ENCODE measurements at places on chromosomes 16 and 17.

- no peak for DNase-seq
Observed at GRCh38 chr16:13529193-13529982, 390.6 kb upstream of the ERCC4 start.

DNA sequence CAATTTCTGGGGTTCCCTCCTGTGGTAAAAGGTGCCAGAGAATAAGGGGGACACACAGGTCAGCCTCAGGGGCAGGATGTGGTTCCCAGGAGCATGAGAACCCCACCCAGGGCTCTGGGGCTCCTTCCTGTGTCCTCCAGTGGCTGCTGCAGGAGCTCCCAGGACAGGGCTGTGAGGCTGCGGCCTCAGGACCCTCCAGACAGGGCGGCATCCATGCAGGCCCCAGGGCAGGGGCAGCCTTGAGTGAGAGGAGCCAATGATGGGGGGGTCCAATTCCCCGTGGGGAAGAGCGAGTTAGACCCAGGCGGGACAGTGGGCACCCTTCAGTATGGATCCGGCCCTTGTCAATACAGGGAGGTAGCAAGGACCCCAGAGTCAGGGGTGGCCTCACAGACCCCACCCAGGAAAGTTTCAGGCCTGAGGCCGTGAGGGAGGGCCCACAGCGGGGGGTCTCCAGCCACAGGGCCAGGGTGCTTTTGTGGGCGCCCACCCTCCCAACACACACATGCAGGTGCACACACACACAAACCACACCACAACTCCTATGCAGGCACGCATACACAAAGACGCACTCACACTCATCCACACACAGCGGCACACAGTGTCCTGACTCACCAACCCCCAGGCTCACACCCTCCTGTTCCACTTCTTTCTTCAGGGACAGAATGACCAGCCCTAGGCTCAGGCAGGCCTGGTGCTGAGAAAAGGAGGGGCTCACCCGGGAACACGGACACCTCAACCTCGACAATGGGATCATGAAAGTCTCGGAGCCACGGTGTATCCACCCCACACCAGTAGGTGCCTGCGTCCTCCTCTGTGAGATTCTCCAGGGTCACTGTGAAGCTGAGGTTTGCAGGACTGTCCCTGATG lies 1.8 kb downstream of the CD300C start:
- no peak for DNase-seq

DNA sequence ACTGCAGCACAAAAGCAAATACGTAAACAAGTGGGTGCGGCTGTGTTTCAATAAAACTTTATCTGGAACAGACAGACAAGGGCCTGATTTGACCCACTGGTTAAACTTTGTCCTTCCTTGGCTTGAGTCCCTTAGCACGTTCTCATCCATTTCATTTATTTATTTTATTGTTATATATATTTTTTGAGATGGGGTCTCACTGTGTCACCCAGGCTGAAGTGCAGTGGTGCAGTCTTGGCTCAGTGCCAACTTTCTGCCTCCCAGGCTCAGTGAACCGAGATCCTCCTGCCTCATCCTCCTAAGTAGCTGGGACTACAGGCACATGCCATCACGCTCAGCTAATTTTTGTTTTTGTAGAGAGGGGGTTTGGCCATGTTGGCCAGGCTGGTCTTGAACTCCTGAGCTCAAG lies 64.3 kb downstream of the MYH11 start:
- no peak for DNase-seq

GRCh38 chr17:45750779-45751440 lies 33.2 kb upstream of the CRHR1 start:
- DNase-seq = no peak

DNA sequence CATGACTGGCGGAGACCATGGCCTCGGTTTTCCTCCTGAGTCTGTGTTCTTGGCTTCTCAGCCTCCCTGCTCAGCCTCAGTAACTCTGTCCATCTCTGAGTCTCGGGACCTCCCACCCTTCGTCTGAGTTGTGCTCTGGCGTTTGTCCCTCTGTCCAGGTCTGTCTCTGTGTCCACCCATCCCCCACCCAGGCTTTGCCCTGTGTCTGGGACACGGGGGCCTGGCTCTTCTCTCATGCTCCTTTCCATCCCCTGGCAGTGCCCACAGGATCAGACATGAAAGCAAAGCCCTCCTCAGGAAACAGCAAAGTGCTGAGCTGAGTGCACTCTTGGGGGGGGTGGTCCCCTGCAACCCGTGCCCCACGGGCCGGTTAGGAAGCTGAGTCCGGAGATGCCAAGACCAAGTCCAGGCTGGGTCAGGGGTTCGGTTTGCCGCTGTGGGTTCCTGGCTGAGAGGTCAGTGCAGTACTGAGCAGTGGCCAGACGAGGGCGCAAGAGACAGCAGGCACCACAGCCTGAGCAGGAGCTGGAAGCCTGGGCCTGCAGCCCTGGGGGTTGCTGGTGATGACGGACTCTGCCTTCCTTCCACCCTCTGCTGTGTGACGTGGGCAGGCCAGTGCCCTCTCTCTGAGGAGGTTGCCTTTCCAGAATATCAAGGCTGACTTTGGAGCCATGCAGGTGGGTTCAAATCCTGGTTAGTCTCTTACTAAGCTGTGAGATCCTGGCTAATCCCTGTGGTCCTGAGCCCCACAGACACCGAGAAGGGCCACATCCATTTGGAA lies 2.5 kb downstream of the P2RX1 start:
- peak; percentile 89 for DNase-seq

GRCh38 chr16:87656328-87656727 lies 54.0 kb downstream of the JPH3 start:
- DNase-seq = no peak

- DNase-seq = no peak
Observed at GRCh38 chr16:8594149-8594666, 3.9 kb upstream of the TMEM114 start.

GRCh38 chr16:5216441-5217080 lies 119.0 kb upstream of the EEF2KMT start:
- no peak for DNase-seq

DNA sequence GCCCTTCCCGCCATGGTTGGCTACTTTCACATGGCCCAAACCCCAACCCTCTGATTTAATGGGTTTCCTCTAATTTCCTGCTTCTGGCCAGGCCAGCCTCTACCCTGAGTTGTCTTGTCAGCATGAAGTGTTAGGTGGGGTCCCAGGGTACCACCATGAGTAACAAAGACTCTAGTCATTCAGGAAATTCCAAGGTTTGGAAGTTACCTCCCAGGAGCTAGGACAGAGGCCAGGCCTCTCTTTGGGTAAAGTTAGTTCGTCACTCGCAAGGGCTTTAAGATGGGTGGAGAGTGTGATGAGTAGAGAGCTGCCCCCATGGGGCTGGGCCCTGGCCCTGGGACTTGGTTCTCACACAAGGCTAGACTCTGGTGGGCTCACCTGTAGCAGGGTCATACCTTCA lies 54.6 kb downstream of the PLD6 start:
- DNase-seq = no peak

DNA sequence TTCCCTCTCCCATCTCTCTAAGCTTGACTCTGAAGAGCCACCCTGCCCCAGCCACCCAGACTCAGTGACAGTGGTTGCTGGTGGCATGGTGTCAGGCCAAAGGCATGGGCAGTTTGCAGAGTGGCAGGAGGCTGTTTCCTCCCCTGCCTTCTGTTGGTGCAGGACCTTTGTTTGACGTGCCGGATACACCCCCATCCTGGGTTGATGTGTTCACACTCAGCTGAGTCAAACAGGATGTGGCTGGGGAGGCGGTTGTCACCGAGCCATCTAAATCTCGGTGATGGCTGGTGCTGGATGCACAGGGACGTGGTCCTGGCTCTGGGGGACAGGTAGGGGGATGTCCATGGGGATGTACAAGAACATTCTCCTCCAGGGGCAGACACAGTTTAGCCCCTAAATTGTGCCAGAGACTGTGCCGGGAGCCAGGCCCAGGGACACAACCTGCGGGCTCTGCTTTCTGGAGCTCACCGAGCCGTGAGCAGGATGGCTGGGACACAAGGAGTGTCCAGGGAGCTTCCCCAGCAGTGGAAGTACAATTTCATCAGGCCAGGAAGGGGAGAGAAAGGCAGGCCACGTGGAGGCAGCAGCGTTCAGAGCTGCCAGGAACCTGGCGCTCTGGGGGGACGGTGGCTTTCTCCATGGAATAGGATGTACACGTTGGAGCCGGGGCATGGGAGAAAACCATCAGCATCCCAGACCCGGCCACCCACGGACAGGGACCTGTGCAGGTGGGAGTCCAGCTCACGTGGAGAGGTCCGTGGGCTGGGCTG lies 264.2 kb downstream of the SEC14L1 start:
- DNase-seq = peak; percentile 89

DNA sequence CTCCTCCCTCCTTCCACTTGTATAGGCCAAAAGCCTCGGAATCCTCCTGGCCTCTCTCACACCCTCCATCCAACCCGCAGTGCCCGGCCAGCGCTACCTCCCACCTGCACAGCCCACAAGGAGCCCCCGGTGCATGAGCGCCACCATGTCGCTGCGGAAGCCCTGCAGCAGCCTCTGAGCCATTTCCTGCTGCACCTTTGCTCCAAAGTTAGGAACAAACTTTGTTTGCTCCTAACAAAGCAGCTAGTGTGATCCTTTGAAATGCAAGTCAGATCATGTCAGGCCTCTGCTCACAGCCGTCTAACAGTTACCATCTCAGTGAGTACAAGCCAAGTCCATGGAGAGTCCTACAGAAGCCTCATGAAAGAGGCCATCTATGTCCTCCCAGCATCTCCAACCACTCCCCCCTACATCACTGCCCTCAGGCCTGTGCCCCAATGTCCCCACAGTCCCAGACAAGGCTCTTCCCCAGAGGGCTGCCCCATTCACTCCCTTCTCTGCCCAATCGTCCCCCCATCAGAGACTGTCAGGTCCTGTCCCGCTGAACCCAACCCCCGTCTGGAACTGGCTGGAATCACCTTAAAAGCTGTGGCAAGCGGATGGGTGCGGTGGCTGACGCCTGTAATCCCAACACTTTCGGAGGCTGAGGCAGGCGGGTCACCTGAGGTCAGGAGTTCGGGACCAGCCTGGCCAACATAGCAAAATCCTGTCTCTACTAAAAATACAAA lies 7.5 kb downstream of the DCAKD start:
- no peak for DNase-seq

DNA sequence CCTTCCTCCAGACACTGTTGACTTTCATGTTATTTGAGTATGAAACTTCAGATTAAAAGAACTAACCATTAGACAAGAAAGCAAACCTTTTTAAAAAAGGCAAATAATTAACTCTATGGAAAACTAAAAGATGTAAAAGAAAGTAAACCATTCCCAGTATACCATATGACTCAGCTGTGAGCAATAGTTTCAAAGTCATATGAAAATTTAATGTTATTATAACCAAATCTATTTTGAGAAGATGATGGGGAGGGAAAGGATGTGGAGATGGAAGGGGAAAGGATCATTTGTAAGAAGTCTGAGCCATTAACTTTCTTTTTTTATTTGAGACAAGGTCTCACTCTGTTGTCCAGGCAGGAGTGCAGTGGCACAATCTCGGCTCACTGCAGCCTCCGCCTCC lies 131.8 kb downstream of the IRX5 start:
- DNase-seq = no peak

DNA sequence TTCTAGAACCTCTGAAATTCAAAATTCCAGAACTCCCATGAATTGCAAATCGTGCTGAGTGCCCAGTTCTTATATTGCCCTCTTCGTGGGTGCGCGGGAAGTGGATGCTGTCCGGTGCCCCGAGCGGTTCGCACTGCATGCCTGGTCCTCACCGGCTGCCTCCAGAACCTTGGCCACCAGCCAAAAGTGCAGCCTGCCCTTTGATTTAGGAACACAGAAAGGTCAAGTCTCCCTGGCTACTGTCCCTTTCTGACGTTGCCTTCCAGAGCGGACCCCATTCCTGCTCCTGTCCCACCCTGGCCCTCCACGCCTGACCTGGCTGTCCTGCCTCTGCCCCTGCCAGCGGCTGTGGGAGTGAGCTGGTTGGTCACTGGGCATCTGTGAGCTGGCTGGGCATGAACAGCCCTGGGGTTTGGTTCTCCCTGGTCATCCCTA lies 9.7 kb downstream of the NEUROD2 start:
- peak; percentile 25 for DNase-seq

GRCh38 chr17:33457477-33457876 lies 164.4 kb upstream of the ASIC2 start:
- no peak for DNase-seq

GRCh38 chr16:85137323-85138072 lies 25.2 kb upstream of the CIBAR2 start:
- DNase-seq = no peak

DNA sequence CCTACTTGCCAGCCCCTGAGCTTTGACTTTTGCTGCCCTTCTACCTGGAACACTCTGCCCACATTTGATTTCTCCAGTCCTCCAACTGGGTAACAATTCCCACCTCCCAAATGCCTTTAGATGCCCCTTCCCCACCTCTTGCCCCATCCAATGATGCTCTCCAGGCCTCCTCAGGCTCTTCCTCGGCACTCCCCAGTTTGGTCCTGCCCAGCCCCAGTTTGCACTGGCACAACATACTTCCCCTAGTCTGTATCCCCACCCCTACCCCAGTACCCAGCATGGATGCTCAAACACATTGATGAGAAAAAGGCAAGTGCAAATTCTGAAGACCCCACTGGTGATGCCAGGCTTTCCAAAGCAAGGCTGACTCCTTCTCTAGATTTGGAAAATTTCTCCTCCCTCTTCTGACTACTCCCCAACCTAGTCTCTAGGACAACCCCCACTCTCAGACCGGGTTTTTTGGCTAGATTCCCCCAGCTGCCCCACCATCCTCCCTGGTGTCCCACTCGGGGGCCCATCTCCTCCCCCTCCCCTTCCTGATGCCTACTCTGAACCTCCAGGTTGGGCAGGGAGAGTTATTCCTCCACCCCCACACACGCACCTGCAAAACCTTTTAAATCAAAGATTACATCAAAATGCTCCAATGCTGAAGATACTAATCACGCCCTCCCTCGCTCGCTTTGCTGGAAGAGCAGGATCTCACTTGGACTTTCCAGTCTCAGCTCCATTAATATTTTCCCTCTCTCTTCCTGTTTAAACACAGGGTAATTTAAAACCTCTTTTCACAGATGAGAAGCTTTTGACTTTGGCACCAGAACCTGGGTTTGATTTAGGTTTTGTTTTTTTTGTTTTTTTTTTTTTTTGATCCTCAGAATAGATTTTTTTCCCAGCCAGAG lies 94.9 kb downstream of the TMEM132E start:
- DNase-seq = no peak

GRCh38 chr17:63696381-63696961 lies 3.5 kb downstream of the LIMD2 start:
- DNase-seq = peak; percentile 52

DNA sequence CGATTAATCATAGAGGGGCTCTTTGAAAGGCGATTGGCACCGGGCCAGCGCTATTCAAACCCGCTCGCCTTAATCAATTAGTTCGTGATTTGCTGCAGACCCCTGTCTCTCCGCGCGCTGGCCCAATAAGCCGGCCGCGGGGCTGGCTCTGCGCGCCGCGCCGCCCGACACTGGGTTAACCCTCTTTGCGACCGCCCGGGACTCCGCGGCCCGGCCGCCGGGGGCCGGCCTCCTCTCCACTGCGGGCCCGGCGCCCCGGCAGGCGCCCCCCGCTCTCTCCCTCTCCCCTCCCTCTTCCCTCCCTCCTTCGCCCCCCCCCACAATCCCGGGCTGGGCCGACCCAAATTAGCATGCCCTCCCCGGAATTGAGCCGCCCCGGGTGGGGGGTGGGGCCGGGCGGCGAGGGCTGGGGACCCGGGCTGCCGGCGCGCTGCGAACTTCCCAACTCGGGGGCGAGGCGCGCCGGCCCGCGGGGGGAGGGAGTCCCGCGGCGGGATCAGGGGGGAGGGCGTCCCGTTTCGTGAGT lies 428 bp upstream of the SALL1 start:
- peak; percentile 6 for DNase-seq

GRCh38 chr17:2874189-2874686 lies 78.0 kb downstream of the RAP1GAP2 start:
- no peak for DNase-seq

- no peak for DNase-seq
Observed at GRCh38 chr17:37438141-37438540, 31.5 kb downstream of the TADA2A start.
